CD4-positive, alpha-beta T cell treated with Interleukin-15 for 1 hour (primary cell): ENCODE measurements at places on chromosomes 11 and 22.

- DNase-seq = no peak
Observed at GRCh38 chr22:27617214-27617881, 184.2 kb downstream of the MN1 start.

- no peak for DNase-seq
Observed at GRCh38 chr22:26822313-26822712, 164.9 kb downstream of the MIAT start.

GRCh38 chr22:48342016-48342415 is 1485.7 kb downstream of the BRD1 start:
- DNase-seq = no peak

DNA sequence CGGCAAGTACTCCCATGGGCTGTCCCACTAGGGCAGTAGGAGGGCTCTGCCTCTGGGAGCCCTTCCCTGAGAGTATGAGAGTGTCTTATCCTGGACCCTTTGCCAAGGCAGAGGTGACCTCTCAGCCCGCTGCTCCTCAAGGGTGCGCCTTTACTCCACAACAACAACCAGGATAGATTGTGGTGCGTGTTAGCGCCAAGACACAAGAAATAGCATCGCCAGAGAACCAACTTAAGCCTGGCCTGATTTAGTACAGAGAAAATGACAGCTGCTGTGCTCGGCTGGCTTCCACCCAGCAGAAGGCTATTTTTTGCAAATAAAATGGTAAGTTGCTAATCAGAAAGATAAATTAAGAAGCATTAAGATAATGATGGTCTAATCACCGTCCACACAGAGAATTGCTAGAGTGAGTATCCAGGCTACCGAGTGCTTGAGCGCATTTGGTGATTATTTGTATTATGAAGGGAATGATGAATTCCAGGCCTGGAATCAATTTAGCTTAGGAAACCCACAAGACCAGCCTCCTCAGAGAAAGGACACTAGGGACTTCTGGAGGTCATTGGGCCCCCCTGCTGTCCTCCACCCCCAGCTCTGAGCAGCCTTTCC is 119.8 kb downstream of the PKNOX2 start:
- no peak for DNase-seq

DNA sequence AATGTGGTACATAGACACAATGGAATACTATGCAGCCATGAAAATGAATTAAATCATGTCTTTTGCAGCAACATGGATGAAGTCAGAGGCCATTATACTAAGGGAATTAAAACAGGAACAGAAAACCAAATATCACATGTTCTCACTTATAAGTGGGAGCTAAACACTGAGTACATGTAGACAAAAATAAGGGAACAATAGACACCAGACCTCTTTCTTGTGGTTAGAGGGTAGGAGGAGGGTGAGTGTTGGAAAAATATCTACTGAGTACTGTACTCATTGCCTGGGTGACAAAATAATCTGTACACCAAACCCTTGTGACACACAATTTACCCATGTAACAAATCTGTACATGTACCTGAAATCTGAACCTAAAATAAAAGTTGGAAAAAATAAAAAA is 59.1 kb upstream of the ANO5 start:
- no peak for DNase-seq

GRCh38 chr11:106821291-106821690 is 197.0 kb downstream of the GUCY1A2 start:
- no peak for DNase-seq

DNA sequence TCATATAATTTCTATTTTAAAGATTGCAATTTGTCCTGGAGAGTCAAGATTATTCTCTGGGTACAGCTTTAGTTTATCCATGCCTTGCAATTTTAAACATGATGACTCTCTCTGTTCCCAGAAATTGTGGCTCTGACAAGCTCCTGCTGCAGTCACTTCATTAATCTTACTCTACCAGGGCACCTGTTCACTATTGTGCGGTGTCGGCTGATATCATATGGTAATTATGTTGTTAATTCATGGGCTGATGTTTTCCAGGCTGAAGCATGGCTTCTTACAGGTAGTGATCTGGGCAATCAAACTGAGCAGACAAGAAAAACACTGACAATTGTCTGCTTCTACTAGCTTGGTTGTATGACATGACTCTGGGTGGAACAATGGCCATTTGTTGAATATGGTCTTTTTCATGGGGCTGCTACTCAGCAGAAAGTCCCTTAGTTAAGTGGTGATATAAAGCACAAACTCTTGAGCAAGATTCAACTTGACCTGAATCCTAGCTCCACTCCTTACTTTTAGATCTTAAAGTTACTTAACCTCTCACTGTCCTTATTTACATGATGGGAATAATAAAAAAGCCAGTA is 230.7 kb downstream of the FAT3 start:
- no peak for DNase-seq

DNA sequence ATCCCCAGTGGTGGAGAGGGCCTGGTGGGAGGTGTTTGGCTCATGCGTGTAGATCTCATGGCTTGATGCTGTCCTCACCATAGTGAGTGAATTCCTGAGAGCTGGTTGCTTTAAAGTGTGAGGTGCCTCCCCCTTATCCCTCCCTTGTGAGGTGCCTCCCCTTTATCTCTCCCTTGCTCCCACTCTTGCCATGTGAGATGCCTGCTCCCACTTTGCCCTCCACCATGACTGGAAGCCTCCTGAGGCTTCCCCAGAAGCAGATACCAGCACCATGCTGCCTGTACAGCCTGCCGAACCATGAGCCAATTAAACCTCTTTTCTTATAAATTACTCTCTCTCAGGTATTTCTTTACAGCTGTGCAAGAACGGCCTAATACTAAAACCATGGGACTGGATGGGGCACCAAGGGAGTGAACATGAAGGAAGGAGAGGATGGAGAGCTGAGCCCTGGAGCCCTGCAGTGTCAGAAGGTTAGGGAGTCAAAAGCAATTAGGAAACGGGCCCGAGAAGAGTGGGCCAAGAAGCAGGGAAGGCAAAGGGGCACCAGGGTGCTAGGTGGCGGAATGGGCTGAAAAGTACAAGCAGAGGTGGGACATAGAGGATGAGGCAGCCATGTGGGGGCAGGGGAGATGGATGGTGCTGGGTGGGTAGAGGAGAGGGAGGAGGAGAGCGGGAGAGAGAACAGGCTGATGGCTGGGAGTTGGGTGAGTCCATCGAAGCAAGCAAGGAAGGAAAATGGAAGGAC is 9.4 kb downstream of the IFITM10 start:
- no peak for DNase-seq
